ENCODE measurements at places on chromosomes 7 and 10.
A peak's percentile ranks its signal among the peaks of the same experiment; 100 is the strongest.

DNA sequence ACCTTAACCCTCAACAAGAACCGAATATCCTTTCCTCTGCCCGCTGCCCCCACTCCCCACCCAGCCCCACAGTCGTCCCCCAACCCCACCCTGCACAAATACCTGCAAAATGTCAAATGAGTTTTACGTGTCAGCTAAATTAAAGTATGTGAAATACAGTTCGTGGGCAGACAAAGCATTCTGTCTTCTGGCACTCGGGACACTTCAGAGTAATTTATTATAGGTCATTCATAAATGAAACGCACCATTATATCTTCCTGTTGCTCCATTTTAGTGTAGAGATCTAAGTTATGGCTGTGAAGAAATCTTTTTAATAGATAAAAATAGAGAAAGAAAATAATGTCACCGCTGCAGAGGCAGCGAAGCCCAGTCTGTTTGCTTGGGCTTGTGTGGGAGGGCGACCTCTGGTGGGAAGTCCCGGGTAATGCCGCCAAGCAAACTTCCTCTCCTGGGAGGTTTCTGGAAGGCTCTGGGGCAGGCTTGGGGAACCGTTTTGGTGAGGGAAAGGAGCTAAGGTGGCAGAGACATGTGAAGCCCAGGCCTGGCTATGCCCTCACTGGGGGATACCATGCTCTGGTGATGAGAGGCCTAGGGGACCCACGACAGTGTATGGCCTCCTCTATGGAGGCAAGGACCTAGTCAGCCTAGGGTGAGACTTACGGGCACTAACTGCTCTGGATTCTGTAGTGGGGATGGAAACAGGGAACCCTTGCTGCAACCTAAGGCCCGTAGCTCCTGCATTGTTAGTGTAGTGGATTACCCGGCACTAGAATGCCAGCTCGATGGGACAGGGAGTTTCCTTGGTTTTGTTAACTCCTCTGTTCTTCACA lies 604.9 kb downstream of the LRMDA start:
- peaks cover 30% of the 10 kb centered on the region for H3K4me1 ChIP-seq
- H3K27me3 ChIP-seq: no peaks in the 10 kb centered on the region
- DNase-seq: peak; percentile 84
- no peak overlapping the region for H3K4me3 ChIP-seq
- H3K27ac ChIP-seq: no peak overlapping the region

GRCh38 chr10:101303087-101303703 lies 50.8 kb upstream of the BTRC start:
- H3K4me3 ChIP-seq: no peak overlapping the region
- H3K27me3 ChIP-seq: no peaks in the 10 kb centered on the region
- no peaks in the 10 kb centered on the region for H3K36me3 ChIP-seq
- peaks cover 3% of the 10 kb centered on the region for H3K4me1 ChIP-seq
- DNase-seq: no peak
- H3K27ac ChIP-seq: no peak overlapping the region

DNA sequence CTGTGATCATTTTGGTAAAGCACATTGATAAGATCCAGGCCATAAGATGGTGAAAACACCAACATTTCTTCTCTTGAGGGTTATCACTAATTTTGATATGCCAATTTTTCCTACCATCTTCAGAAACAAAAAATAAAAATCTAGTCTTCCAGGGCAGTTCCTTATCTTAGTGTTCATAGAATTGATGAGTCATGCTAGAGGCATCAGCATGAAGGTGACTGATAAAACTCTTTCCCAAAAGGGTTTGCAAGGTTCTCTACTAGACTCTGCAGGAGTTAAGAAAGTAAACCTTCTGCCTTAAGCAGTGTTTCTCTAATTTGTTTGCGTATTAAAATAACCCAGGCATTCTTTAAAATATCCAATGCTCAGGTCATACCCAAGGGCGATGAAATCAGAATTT lies 483.1 kb upstream of the CNTNAP2 start:
- H3K4me1 ChIP-seq: no peaks in the 10 kb centered on the region
- no peak for DNase-seq

GRCh38 chr10:6145166-6145987 lies 56.5 kb downstream of the RBM17 start:
- no peaks in the 10 kb centered on the region for H3K27me3 ChIP-seq
- peak overlapping the region; percentile 73 for H3K4me3 ChIP-seq
- no peaks in the 10 kb centered on the region for H3K4me1 ChIP-seq
- peak; percentile 47 for DNase-seq
- H3K27ac ChIP-seq: peak overlapping the region; percentile 82

DNA sequence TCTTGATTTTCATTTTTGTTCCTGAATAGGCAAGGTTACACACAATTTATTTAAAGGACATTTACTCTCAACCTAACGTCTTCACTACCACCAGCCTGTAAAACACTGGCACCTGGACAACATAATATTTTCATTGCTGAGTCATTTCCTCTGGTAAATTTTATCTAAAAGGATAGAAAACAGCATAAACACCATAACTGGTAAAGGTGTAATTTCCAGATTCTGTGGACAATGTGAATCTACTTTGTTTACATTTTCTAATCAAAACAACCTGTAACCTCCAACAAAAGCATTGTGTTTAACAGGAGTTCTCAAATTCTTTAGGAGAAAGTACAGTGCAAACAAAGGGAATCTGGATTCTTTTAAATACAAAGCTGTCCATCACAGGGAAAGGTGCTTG lies 472.0 kb upstream of the AKR1E2 start:
- H3K4me1 ChIP-seq: peaks cover 7% of the 10 kb centered on the region
- no peak overlapping the region for H3K27ac ChIP-seq
- no peak overlapping the region for H3K4me3 ChIP-seq
- no peaks in the 10 kb centered on the region for H3K36me3 ChIP-seq

- H3K4me1 ChIP-seq: no peaks in the 10 kb centered on the region
- H3K27ac ChIP-seq: no peak overlapping the region
- H3K36me3 ChIP-seq: no peaks in the 10 kb centered on the region
- DNase-seq: no peak
- no peaks in the 10 kb centered on the region for H3K27me3 ChIP-seq
- H3K4me3 ChIP-seq: no peak overlapping the region
These were observed 221.1 kb downstream of the SEMA3E start for GRCh38 chr7:83427884-83428283.

DNA sequence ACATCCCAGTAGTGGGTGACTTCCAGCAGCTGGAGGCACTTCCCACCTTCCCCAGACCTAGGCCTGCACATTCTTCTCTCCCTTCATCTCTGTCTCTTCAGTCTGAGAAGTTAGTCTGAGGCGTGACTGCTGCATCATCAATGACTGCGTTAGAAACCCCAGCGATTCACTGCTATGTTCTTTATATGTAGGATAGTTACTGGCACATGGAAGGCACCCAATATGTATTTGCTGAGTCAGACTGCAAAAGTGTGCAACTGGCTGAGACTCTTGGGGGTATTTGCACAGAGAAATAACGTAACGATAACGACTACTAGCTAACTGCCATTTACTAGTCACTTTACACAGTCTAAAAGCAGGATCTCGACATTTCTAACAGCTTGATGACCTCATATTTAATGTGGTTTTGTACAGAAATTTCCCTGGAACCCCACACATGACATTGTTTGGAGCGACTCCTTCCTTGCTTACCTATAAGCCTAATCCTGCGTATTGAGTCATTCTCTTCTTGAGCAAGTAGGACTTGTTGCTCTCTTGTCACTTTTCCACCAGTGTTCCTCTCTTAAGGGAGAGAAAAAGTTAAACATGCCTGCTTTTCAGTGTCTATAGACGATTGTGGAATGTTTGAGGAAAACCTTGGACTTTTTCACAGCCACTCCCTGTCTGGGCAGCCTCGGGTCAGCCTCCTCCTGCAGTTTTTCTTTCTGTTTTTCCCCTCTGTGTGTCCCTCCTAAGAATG lies 45.5 kb downstream of the THNSL1 start:
- H3K27ac ChIP-seq: peak overlapping the region; percentile 63
- no peak for DNase-seq
- no peak overlapping the region for H3K4me3 ChIP-seq
- H3K4me1 ChIP-seq: no peaks in the 10 kb centered on the region
- H3K27me3 ChIP-seq: no peaks in the 10 kb centered on the region
- no peaks in the 10 kb centered on the region for H3K36me3 ChIP-seq

- H3K27me3 ChIP-seq: no peaks in the 10 kb centered on the region
- H3K36me3 ChIP-seq: no peaks in the 10 kb centered on the region
- DNase-seq: no peak
These were observed 220.2 kb downstream of the PHF14 start for GRCh38 chr7:11193888-11194287.

- DNase-seq: no peak
- no peaks in the 10 kb centered on the region for H3K4me1 ChIP-seq
- no peak overlapping the region for H3K27ac ChIP-seq
- H3K36me3 ChIP-seq: no peaks in the 10 kb centered on the region
- no peak overlapping the region for H3K4me3 ChIP-seq
These were observed 8.9 kb downstream of the LCOR start for GRCh38 chr10:96840841-96841518.

GRCh38 chr7:55258631-55259030 lies 106.5 kb upstream of the LANCL2 start:
- DNase-seq: no peak
- no peaks in the 10 kb centered on the region for H3K4me1 ChIP-seq
- no peak overlapping the region for H3K27ac ChIP-seq
- no peaks in the 10 kb centered on the region for H3K27me3 ChIP-seq

GRCh38 chr7:97128736-97129135 lies 11.2 kb downstream of the SDHAF3 start:
- H3K27ac ChIP-seq: no peak overlapping the region
- no peaks in the 10 kb centered on the region for H3K4me1 ChIP-seq
- no peaks in the 10 kb centered on the region for H3K36me3 ChIP-seq
- DNase-seq: no peak
- no peaks in the 10 kb centered on the region for H3K27me3 ChIP-seq

- H3K4me3 ChIP-seq: no peak overlapping the region
- no peak overlapping the region for H3K27ac ChIP-seq
- H3K4me1 ChIP-seq: no peaks in the 10 kb centered on the region
These were observed 427.1 kb downstream of the GPAM start for GRCh38 chr10:111756217-111757061.
